Hematopoietic multipotent progenitor cell (in vitro differentiated cells): ENCODE measurements at places on chromosomes 13 and 19. TPM values are rescaled to one million over a fixed set of nuclear protein-coding genes. Genes with fewer than 3 reads are reported as not detected.

Gene NOVA2
- total RNA-seq: not detected

Gene KIR2DL1
- not detected for total RNA-seq

Gene C19orf33
- total RNA-seq: 1.9 TPM

Gene DAPK3
- 61.7 TPM for total RNA-seq

Gene CACNG6
- 0.27 TPM for total RNA-seq

Gene WDR88
- not detected for total RNA-seq

Gene ATP4B
- not detected for total RNA-seq

Gene ZNF552
- 8.9 TPM for total RNA-seq

Gene TMEM221
- under 0.01 TPM for total RNA-seq

Gene SIGLEC14
- 2.7 TPM for total RNA-seq

Gene GPR12
- total RNA-seq: 0.81 TPM

Gene SLC25A42
- total RNA-seq: 11.6 TPM

Gene ASF1B
- total RNA-seq: 15.6 TPM

Gene FCER2
- 2.7 TPM for total RNA-seq

Gene CD22
- total RNA-seq: 11.0 TPM

Gene TEX101
- total RNA-seq: not detected

Gene TMC4
- total RNA-seq: under 0.01 TPM
